ENCODE measurements at places on chromosomes 3 and 15.
A peak's percentile ranks its signal among the peaks of the same experiment; 100 is the strongest.

GRCh38 chr3:174186377-174186989, 672.7 kb upstream of the NAALADL2 start:
- DNase-seq = no peak

DNA sequence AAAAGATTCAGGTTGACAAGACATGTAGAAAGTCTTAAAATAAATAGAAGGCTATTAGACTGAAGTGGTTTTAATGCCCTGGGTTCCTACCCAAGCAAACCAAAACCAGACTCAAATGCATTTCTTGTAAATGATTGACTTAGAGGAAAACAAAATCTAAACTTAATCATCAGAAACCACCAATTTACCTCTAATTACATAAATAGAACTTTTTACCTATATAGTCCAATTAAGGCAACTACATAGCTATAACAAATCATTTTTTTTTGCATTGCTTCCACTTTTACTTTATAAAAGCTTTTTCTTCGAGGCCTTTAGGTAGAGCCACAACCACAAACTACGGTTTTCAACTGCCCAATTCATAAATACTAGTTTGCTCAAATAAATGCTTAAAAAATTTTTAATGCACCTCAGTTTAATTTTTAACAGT, 231.3 kb upstream of the ARHGEF26 start:
- DNase-seq = no peak

DNA sequence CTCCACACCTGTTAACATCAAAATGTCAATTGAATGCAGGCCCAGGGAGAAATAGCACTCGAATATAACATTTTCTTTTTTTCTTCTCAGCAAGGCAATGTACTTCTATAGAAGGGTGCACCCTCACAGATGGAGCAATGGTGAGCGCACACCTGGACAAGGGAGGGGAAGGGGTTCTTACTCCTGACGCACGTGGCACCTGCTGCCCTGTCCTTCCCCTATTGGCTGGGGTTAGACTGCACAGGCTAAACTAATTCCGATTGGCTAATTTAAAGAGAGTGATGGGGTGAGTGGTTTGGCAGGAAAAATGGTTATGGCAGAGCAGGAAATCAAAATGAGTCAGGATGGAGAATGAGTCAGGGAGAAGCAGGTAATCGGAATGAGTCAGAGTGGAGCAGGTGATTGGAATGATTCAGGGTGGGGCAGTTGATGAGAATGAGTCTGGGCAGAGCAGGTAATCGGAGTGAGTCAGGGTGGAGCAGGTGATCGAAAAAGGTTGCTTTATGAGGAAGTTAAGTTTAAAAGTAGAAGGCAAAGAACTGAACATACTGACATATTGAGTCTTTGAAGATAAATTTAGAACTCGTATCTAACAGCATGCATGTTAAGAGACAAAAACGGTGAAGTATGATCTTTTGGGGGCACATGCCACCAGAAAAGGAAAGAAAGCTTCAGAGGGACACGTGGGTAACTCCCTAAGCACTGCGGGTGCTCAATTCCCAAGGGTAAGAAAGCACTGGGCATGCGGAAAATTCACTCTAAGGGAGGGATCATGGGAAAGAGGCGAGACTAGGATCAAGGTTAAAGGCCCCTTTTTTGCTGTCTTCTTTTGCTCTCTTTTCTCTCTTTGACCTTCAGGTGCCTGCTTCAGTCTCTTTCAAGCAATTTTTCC, 72.9 kb upstream of the GALNT15 start:
- peak; percentile 51 for DNase-seq

GRCh38 chr15:99732751-99733267, 428 bp downstream of the LYSMD4 start:
- peak; percentile 21 for DNase-seq

- DNase-seq = peak; percentile 37
Measured at GRCh38 chr3:158845765-158846350, 44.0 kb downstream of the MFSD1 start.

- no peak for DNase-seq
Measured at GRCh38 chr15:83364501-83364900, 80.0 kb upstream of the BNC1 start.

- no peak for DNase-seq
Measured at GRCh38 chr15:100663915-100664281, 61.5 kb downstream of the ASB7 start.

- no peak for DNase-seq
Measured at GRCh38 chr3:67200618-67201017, 202.5 kb downstream of the KBTBD8 start.

GRCh38 chr3:26256224-26256623, 366.3 kb upstream of the LRRC3B start:
- DNase-seq = no peak

DNA sequence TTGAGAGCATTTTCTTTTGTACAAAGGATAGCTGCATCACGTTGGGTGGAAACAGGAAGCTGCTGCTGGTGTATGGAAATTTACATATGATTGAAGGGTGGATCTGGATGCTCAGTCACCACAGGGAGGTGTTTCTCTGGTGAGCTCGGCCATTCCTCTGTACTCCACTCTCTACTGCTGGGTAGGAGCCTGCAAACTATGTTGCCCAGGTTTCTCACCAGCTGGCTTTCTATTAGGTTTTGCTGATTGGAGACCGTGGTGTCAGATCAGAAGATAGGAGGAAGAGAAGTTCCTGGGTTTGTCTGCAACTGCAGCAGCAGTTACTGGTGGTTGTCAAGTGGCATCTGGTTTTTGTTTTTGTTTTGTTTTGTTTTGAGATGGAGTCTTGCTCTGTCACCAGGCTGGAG, 61.7 kb downstream of the TAMM41 start:
- DNase-seq = no peak

- no peak for DNase-seq
Measured at GRCh38 chr3:62884096-62884870, 9.1 kb upstream of the CADPS start.

- DNase-seq = peak; percentile 51
Measured at GRCh38 chr15:23038726-23039142, 635 bp downstream of the TUBGCP5 start.

DNA sequence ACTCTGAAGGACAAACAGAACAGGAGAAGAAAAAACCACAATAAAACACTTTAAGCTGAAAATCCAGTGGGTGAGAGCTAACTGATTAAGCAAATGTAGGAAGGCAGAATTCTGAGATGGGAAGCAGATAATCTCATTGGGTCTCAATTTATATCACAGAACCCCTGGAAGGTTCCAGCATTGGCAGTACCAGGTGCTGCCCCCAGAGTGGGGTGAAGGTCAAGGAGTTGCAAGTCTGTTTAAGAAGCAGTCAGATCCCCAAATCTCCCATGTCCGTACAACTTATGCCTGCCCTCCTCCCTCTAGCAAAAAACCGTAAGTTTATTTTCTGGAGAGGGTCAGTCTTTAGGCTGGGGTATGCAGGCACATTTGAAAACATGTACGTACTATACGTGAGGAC, 45.1 kb downstream of the PXK start:
- no peak for DNase-seq

DNA sequence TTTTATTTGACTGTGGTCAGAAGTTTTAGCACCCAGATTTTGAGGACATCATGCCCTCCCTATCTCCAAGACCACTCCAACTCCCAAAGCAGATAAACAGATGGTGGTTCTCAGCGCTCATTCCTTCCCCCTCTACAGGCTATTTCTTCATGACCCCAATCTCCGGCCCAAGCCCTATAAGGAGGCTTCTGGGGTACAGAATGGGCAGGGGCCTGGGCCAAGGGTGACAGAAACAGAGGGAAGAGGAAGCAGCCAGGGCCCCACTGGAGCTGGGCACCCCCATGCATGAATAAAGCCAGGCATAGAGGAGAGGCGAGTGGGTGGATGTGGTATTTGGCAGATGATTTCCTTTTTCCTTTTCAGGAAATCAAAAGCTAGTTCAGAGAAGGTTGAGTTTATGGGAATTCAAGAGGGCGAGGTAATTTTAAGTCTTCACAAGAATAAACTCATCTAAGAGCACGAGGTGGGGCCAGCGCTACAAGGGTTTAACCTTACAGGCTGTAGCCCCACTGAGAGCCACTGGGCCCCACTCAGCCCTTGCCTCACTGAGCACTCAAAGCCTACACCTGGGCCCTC, 104.8 kb upstream of the HERC1 start:
- no peak for DNase-seq

DNA sequence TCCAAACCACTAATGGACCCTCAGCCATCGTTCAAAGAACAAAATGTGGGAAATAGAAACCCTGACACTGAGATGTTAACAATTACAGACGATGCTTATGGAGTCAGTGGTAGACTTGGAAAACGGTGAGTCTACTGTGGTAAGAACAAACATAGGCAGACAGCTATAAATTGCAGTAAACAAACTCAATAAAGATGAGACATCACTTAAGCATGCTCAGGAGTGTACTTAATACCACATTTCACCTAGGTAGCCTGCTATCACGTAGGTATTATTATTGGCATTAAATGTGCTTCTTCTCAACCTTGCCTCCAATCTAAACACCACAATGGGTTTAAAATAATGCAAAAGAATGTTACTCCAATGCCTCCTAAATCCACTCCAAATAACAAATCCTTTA, 2.5 kb downstream of the OSBPL10 start:
- no peak for DNase-seq

DNA sequence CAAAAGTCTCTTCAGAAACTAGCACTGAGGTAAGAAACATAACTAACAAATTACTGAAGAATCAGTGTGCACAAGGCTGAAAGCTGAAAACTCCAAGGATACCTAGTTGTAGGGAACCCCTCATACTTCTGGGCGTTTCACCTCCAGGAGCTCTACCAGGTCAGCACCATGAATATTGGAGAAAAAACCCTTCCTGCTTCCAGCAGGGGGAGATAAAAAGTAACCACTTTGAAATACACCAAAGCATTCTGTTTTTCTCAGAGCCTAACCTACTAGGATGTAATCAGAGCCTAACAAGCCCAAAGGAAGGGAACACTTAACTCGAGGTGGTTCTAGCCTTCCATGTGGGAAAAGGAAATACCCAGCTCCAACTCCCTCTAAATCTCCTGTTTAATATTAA, 175.8 kb upstream of the MME start:
- no peak for DNase-seq

DNA sequence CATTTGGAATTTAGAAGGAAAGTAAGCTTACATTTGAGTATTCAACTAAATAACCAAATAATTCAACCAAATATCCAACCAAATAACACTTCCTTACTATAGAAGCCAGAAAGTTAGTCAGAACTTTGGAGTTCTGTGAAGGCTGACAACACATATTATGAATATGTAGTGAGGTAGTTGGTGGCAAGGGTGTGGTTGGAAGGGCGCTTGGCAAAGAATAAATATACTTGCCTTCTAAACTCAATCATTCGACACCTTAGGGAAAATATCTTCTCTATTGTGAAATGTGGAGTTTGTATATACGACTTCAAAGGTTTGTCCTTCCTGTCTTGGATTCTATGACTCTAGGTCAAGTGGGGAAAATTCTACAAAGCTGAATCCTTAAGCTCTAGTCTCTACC, 111.7 kb upstream of the OSTN start:
- DNase-seq = no peak

DNA sequence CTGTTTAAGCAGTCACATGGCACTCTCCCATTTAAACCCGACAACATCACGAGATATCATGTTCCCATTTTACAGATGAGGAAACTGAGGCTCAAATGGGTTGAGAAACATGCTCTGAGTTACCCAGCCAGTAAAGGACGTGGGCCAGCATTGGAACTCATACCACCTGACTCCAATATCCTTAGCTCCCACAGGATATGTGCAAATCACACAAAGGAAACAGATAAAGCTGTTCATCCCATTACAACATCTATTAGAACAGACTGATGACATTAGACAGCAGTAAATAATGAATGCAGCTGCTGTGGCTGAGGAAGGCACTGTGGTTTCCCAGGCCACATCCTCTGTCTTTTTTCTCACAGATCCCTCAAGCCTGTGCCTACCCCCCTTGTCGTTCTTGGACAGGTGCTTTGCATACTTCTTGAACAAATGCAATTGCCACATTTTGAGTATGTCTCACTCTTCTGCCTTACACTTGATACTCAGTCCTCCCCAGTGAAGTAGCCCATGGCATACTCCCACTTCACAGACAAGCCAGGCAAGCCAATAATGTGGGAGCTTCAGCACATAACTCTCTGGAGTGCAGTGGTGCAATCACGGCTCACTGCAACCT, 17.7 kb downstream of the FRMD4B start:
- no peak for DNase-seq

DNA sequence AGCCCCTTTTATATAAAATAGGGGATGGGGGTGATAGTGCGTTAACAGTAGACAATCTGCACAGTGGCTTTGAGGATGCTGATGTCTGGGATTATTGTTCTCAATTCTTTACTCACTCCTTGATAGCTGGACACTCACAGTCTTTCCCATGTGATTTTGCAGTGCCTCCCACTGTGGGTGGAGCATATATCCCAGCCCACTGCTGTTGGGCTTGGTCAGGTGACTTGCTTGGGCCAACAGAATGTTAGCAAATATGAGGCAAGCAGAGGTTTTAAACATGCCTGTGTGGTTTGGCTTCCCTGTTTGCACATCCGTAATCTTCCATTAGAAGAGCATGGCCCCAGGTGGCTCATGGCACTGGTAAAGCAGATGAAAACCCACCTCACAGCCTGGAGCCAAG, 46.5 kb downstream of the CPA3 start:
- DNase-seq = no peak

DNA sequence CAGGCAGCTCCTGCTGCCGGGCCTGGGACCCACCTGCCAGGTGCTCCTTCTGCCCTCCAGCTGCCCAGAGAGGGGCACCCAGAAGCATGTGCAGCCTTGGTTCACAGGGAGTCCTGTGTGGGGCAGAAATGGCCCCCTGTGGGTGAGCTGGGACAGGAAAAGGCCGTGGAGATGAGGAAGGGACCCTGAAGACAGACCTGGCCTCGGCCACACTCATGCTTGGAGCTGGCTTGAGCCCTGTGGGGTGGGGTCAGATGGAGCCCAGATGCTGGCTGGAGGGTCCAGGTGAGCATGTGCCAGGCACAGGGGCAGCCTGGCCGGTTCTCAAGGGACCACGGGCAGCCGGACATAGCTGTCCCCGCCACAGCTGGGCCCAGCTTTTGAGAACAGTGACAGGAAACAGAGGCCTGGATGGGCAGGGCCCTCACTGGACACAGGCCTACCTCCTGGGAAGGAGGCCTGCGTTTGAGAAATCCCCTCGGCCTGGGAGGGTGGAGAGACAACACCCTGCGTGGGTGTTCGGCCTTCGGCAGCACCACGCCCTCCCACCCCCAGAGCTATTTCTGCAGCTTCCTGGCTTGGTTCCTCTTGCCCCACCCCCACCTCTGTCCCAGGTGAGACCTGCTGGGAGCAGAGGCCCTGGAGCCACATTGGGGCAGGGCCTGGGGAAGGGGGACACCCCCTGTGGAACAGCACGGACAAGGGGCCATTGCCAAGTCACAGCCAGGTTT, 132.6 kb upstream of the MEF2A start:
- DNase-seq = no peak
